Heart right ventricle (tissue), 16 donors: ENCODE measurements at places on chromosomes 13 and 19. TPM values are rescaled to one million over a fixed set of nuclear protein-coding genes. Genes with fewer than 3 reads are reported as not detected.

CACNG8 gene
- total RNA-seq = 0.11 TPM

GRCh38 chr13:83007226-83007625 is 875.0 kb downstream of the SLITRK1 start:
- no peak overlapping the region for H3K27ac ChIP-seq
- H3K36me3 ChIP-seq = no peaks in the 10 kb centered on the region
- H3K4me1 ChIP-seq = no peaks in the 10 kb centered on the region
- no peak overlapping the region for H3K4me3 ChIP-seq
- no peaks in the 10 kb centered on the region for H3K27me3 ChIP-seq
- DNase-seq = no peak

- H3K27me3 ChIP-seq = no peaks in the 10 kb centered on the region
- DNase-seq = no peak
- H3K4me1 ChIP-seq = no peaks in the 10 kb centered on the region
- H3K27ac ChIP-seq = no peak overlapping the region
- H3K4me3 ChIP-seq = no peak overlapping the region
These were observed 591.4 kb downstream of the FGF9 start for GRCh38 chr13:22262001-22262885.

ATP8A2 gene
- 0.11 TPM for total RNA-seq

DNA sequence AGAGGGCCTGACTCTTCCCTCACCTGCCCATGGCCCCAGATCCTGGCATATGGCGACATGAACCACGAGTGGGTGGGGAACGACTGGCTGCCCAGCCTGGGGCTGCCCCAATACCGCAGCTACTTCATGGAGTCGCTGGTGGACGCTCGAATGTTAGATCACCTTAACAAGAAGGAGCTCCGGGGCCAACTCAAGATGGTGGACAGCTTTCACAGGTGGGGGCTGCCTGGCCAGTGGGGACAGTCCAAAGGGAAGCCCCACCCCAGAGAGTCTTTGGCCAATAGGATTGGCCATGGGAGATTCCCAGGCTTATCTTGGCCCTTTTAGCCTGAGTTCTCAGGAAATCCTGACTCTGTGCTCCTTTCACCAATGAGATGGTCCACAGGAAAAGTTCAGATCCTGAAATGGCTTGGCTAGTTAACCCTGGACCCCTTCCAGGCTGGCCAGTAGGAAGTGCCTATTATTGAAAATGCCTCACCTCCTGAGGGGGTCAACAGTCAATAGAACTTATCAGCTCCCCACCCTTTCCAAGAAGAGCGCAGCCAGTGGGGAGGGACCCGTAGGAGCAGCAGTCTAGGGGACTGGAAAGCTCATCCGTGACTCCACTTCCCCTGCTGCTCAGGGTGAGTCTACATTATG is 7.0 kb downstream of the HRC start:
- no peaks in the 10 kb centered on the region for H3K27me3 ChIP-seq
- peaks cover 53% of the 10 kb centered on the region for H3K4me1 ChIP-seq
- no peaks in the 10 kb centered on the region for H3K36me3 ChIP-seq
- DNase-seq = peak; percentile 73

DNA sequence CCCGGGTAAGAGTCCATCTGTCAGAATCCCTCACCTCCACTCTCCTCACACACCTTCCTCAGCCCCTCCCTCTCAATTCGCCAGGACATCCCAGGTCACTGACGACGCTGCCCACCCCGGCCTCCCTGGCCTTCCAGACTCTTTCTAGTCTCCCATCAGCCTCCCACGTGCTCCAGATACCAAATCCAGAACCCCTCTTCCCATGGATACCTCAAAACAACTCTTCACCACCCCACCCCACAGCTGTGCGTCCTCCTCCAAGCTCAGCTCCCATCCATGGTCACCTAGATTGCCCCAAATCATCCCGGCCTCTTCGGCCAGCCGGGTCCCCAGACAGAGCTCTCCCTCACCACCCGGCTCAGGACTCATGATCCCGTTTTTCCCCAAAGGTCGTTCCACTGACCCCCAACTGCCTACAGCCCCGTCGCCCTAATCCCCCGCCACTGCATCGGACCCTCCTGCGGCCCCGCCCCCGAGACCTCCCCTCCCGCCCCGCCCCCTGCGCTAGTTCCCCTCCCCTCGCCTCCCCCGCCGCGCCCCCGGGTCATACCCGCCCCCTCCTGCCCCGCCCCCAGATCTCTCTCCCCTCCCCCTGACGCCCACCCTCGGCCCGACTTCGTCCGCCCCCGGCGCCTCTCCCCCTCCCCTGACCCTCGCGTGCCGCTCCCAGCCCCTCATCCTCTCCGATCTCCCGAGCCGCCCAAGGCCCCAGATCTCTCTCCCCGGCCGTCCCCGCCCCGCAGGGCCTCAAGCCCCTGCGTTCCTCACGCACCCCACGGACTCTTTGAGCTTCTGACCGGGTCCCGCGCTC is 546 bp downstream of the UBXN6 start:
- peaks cover 39% of the 10 kb centered on the region for H3K4me1 ChIP-seq
- peak overlapping the region; percentile 93 for H3K27ac ChIP-seq
- DNase-seq = peak; percentile 51

- H3K36me3 ChIP-seq = no peaks in the 10 kb centered on the region
- H3K4me3 ChIP-seq = no peak overlapping the region
- peaks cover 6% of the 10 kb centered on the region for H3K4me1 ChIP-seq
- DNase-seq = no peak
These were observed 74.7 kb downstream of the KL start for GRCh38 chr13:33090755-33091414.

ZNF28 gene
- 4.7 TPM for total RNA-seq

GRCh38 chr13:48526286-48526685 is 6.6 kb downstream of the RCBTB2 start:
- no peak for DNase-seq
- peaks cover 20% of the 10 kb centered on the region for H3K4me1 ChIP-seq
- H3K27ac ChIP-seq = no peak overlapping the region
- no peak overlapping the region for H3K4me3 ChIP-seq
- no peaks in the 10 kb centered on the region for H3K36me3 ChIP-seq
- no peaks in the 10 kb centered on the region for H3K27me3 ChIP-seq

- no peak overlapping the region for H3K4me3 ChIP-seq
- no peaks in the 10 kb centered on the region for H3K4me1 ChIP-seq
- no peak overlapping the region for H3K27ac ChIP-seq
- no peak for DNase-seq
- H3K36me3 ChIP-seq = no peaks in the 10 kb centered on the region
- H3K27me3 ChIP-seq = no peaks in the 10 kb centered on the region
These were observed 48.4 kb upstream of the UFM1 start for GRCh38 chr13:38301236-38301635.

DNA sequence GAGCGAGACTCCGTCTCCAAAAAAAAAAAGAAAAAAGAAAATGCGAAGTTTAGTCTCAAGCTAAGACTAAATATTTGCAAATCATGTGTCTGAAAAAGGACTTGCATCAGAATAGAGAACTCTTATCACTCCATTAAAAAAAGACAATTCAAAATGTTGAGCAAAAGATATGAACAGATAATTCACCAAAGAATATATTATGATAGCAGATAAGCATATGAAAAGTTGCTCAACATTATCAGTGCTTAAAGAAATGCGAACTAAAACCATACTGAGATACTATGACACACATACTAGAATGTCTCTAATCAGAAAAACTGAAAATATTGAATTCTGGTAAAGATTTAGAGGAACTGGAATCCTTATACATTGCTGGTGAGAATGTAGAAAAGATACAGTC is 38.7 kb upstream of the SACS start:
- H3K27me3 ChIP-seq = no peaks in the 10 kb centered on the region
- H3K36me3 ChIP-seq = no peaks in the 10 kb centered on the region
- H3K4me1 ChIP-seq = peaks cover 5% of the 10 kb centered on the region
- no peak for DNase-seq

- no peak overlapping the region for H3K4me3 ChIP-seq
- no peaks in the 10 kb centered on the region for H3K4me1 ChIP-seq
- no peaks in the 10 kb centered on the region for H3K36me3 ChIP-seq
- no peak for DNase-seq
These were observed 393.6 kb downstream of the GPC5 start for GRCh38 chr13:91792054-91792453.

- H3K27me3 ChIP-seq = no peaks in the 10 kb centered on the region
- no peak overlapping the region for H3K27ac ChIP-seq
- DNase-seq = no peak
- H3K36me3 ChIP-seq = no peaks in the 10 kb centered on the region
- H3K4me1 ChIP-seq = no peaks in the 10 kb centered on the region
- no peak overlapping the region for H3K4me3 ChIP-seq
These were observed 28.4 kb downstream of the AMER2 start for GRCh38 chr13:25143706-25144105.

GRCh38 chr19:33504058-33504444 is 17.5 kb downstream of the PEPD start:
- DNase-seq = no peak
- H3K27ac ChIP-seq = no peak overlapping the region
- H3K4me1 ChIP-seq = peaks cover 26% of the 10 kb centered on the region
- H3K36me3 ChIP-seq = peaks cover 17% of the 10 kb centered on the region
- no peak overlapping the region for H3K4me3 ChIP-seq
- no peaks in the 10 kb centered on the region for H3K27me3 ChIP-seq

DNA sequence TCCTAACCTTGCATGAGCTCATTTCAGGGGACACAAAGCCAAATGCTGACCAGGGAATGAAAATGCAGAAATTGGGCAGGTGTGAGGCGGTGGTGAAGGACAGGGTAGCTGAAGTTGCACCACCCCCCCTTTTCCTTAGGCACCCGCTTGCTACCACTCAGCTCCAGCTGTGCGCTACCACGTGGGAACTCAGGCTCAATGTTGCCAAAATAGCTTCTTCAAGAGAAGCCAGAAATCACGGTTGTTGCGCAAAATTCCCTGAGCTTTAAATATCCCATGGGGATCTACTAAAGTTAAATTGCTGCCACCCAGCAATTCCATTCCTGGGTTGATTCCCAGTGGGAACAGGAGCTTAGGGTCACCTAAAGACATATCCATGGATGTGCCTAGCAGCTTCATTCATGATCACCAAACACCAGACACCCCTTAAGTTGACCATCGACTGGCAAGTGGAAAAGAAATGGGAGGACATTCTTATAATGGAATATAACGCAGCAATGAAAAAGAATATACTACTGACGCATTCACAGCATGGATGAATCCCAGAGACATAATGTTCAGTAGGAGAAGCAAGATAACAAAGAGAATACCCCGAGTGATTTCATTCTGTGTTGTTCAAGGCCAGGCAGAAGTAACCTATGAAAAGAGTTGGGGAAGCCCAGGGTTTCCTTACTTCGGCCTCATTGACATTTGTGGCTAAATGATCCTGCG is 12.8 kb upstream of the ADGRL1 start:
- no peaks in the 10 kb centered on the region for H3K4me1 ChIP-seq
- no peaks in the 10 kb centered on the region for H3K36me3 ChIP-seq
- H3K27ac ChIP-seq = no peak overlapping the region

DNA sequence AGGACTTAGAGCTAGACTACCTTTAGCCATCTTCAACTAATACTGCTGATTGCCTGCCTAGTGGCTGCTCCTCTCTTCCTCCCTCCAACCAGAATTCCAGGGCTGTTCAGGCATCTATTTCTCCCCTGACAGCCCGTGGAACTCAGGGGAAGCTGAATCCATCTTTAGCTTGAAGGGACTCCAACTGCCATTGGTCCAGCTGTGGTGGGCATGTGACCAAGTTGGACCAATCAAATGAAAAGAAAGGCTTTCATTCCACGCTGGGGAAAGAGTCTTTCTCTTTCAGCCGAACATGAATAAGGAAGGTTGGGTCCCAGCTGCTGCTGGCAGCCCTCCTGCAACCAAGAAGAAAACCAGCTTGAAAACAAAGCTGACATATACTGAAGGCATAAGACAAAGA is 168.5 kb upstream of the OBI1 start:
- no peak for DNase-seq
- H3K4me3 ChIP-seq = no peak overlapping the region
- no peaks in the 10 kb centered on the region for H3K4me1 ChIP-seq

TYROBP gene
- 27.0 TPM for total RNA-seq

GRCh38 chr19:45881082-45881908 is 4.6 kb downstream of the IRF2BP1 start:
- DNase-seq = no peak
- H3K4me1 ChIP-seq = peaks cover 36% of the 10 kb centered on the region
- H3K27ac ChIP-seq = no peak overlapping the region
- no peaks in the 10 kb centered on the region for H3K27me3 ChIP-seq
- no peak overlapping the region for H3K4me3 ChIP-seq

DNA sequence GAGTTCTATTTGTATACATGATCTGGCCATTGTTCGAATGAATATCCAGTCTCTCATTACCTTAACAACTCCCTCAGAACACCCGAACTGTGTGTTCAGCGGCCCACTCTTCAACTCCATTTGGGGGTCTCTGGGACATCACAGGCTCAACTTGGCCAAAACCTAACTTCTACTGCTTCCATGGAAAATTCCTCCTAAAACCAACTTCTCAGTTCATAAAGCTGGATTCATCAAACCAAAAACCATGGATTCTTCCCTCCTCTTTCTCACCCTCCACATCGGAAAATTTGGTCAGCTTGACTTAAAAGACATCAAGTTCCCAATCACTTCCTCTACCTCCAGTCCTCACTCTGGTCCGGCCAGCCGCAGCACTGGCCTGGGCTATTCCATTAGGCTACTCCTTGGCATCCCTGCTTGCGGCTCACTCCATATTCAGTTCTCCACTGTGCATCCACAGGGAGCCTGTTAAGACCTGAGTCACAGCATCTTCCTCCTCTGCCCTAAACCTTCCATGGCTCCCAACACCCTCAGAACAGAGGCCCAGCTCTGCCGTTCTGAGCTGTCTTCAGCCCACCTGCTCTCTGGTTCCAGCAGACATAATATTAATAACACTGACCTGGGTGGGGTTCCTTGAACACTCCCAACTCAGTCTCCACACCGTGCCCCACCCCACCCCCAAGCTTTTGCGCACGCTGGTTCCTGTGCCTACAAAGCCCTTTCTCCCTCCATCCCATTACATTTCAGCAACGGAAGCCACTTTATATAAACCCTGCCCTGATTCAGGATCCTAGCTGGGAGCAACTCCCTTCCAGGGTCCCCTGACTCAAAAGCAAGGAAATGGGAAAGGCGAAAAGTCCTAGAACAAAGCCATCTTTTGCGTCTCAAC is 1.1 kb downstream of the ZNF792 start:
- no peaks in the 10 kb centered on the region for H3K27me3 ChIP-seq
- H3K4me3 ChIP-seq = peak overlapping the region; percentile 99
- peak overlapping the region; percentile 94 for H3K27ac ChIP-seq
- DNase-seq = peak; percentile 22
- H3K4me1 ChIP-seq = peaks cover 11% of the 10 kb centered on the region

DNA sequence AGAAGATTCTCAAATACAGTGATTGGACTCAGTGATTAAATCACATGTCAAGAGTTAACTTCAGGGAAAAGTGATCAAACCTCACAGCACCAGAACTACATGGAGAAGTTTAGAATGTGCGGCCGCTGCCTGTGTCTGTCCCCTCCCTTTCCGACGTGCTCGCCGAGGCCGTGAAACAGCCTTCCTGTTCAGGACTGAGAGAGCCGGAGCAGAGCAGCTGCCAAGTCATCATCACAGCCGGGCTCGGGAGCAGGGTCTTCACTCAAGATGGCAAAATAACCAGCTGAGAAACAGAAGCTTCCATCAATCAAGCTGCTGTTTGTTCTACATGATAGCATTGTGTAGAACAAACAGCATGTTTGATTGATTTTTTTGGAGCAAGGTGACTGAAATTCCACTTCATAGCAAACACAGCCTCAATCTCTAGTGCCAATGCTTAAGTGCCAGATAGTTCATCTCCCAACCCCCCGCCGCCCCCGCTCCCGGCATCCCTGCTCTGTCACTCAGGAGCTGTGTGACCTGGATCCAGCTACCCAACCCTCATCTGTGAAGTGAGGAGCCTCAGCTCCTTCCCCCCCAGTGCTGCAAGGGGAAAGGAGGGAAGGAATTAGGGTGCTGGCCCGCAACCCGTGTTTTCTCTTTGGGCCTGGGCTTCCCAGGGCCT is 70.6 kb downstream of the HSPH1 start:
- no peak overlapping the region for H3K4me3 ChIP-seq
- no peaks in the 10 kb centered on the region for H3K36me3 ChIP-seq
- no peak for DNase-seq
